GM23248 (cell line): ENCODE measurements at places on chromosomes 1 and 21. TPM values are rescaled to one million over a fixed set of nuclear protein-coding genes. Genes with fewer than 3 reads are reported as not detected.

The RXRG gene
- 0.09 TPM in 1 of 2 replicates, not detected in the other for polyA plus RNA-seq

The SLC25A34 gene
- polyA plus RNA-seq = 0.20 and 0.29 TPM in 2 replicates

The KCND3 gene
- 0.04 and 0.08 TPM in 2 replicates for polyA plus RNA-seq

The SORT1 gene
- polyA plus RNA-seq = 6.7 and 7.1 TPM in 2 replicates

The OR2T2 gene
- not detected in 2 replicates for polyA plus RNA-seq

The CDA gene
- 9.6 and 9.9 TPM in 2 replicates for polyA plus RNA-seq
